NCI-H2081 (cell line): ENCODE measurements at places on chromosomes 1 and 21.

- DNase-seq = no peak
These were observed 222.6 kb downstream of the COL24A1 start for GRCh38 chr1:85933961-85934360.

GRCh38 chr1:2411801-2412394 is 466 bp downstream of the PEX10 start:
- DNase-seq = no peak

DNA sequence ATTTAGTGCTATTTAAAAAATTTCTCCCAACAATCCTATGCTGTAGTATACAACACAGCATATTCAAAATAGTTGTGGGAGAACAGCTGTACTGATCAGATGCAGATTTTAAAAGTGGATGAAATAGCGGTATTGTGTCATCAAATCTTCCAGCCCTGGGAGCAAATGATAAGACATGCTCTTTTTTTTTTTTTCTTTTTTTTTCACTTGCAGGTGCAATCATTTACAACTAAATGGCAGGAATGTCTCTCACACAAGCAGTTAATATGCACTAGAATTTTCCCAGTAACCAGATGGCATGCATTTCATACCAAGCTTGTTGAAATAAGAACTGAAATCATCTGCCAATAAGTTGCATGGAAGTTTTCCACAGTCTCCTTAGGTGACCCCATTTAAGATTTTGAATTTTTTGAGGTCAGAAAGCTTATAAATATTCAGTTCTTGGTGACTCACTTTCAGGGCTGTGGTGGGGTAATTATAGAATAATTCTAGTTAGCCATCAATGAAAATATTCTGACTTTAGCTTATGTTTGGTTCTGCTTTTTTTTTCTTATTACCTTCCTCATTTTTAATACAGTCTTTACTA is 623.9 kb upstream of the NR5A2 start:
- no peak for DNase-seq

DNA sequence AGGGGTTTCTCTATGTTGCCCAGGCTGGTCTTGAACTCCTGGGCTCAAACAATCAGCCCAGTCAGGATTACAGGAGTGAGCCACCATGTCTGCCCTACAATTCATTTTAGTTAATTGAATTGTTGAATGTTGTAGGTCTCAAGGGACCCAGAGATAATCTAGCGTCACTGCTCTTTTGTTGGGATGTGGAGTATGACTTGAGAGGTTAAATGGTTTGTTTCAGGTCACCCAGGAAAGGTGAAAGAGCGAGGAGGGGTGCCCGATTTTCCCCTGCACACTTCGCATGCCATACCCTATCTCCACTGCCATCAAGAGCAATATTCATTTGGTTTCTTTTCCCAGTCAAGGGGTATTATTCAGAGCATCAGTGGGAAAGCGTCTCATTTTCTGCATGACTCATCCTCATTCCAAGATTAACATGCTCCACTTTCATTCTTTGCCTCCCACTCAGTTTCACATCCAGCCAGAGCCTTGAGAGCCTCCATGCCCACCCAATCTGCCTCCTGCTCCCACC is 13.1 kb upstream of the SLC30A1 start:
- DNase-seq = no peak

GRCh38 chr1:111648806-111649205 is 29.2 kb downstream of the RAP1A start:
- no peak for DNase-seq

DNA sequence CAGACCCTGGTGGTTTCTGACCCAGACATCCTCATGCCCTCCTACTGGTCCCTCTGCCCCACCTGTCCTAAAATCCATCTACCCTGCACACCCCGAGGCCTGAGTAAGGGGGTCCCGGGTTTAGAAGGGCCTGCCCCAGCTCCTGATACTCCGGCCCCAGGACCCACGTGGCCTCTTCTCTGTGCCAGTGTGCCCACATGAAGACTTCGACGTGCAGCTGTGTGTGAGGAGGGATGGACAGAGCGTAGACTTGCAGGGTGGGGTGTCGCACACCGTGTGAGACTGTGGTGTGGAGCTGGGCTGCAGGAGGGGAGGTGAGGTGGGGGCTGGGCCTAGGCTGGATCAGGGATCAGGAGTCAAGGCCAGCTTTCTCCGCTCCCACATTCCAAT is 461.1 kb downstream of the PTPRU start:
- DNase-seq = no peak

- DNase-seq = no peak
These were observed 22.4 kb downstream of the SLAMF1 start for GRCh38 chr1:160624464-160624863.

GRCh38 chr1:243438815-243439214 is 183.0 kb downstream of the SDCCAG8 start:
- DNase-seq = no peak

- DNase-seq = no peak
These were observed 308.4 kb downstream of the RGS7 start for GRCh38 chr1:241048622-241049021.

DNA sequence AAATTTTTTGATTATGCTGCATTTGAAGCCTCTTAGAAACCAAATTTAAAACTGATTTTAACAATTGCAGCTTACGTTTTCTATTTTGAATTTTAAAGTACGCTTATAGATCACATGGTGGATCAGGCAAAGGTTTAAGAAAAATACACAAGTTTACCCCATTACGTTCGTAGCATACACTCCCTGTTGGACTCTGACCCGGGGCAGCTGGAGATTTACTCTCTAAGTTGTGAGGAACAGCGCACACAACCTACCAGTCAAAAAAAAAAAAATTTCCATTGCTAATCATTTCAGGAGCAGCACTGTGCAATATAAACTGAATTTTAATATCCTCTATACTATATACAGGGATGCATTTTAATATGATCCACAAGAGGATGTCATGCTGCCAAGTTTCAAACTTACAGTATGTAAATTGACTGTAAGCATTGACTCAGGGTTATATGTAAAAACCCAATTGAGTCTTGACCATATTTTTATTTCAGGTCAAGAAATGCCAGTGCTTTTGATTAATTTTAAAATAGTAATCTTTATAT is 20.4 kb downstream of the CSDE1 start:
- no peak for DNase-seq

- DNase-seq = no peak
These were observed 828 bp downstream of the PNRC2 start for GRCh38 chr1:23960291-23961020.

- DNase-seq = no peak
These were observed 493.8 kb upstream of the CHRM3 start for GRCh38 chr1:238892612-238893011.

- no peak for DNase-seq
These were observed 410.4 kb upstream of the BEND5 start for GRCh38 chr1:49187056-49187455.

DNA sequence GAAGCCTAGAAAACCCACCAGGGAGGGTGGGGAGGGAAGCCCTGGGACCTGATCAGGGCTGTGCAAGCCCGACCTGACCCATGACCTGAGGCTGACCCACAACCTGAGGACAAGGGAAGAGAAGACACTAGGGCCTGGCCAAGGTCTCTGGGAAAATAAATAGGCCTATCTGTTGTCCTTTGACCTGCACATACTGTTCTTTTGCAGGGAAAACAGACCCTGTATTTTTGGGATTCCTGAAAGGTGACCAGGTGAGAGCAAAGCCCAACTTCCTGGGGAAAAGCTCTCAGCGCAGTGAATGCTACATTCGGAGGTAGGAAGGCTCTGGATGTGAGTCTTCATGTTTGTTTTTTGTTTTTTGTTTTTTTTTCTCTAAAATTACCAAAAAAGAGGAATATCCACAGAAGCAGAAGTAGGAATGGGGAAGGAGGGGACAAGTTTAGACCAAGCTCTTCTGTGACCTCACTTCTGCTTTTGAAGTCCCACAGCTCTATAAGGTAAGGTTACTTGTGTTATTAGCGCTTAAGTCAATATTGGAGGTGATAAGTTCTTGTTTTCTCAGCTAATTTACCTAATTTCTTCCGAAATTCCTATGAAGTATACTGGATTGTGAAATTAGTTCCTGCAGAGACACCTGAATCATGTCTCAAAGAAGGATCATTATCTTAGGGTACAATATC is 26.2 kb upstream of the LYST start:
- no peak for DNase-seq

DNA sequence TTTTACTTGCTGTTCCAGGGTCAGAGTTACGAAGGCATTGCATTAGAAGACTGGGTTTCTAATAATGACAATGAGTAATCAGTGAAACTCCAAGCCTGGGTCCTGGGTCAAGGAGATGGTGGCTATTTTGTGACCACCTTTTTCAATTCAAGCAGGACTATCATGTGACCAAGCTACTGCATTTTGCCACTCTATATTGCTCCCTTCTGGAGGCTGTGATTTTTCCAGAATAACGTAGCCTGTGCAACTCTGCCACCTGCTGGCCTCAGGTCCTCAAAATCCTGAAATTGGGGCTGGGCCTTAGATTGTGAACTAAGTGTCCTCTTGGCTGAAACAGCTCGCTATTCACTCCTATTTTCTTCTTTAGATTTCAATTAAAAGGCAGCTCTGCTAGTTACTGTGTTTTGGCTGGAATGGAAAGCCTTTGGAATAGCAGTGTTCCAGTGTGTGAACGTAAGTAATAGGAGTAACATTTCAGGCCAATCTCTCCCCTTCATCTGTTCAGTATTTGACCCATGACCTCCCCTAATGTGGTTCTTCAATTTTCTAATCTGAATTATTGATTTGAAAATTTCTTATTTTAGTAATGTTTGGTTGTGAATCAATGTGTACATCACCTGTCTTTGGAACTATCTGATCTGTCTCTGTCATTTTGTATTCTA is 52.9 kb upstream of the CD46 start:
- DNase-seq = peak; percentile 60

GRCh38 chr1:224563666-224564065 is 52.5 kb upstream of the CNIH3 start:
- no peak for DNase-seq

DNA sequence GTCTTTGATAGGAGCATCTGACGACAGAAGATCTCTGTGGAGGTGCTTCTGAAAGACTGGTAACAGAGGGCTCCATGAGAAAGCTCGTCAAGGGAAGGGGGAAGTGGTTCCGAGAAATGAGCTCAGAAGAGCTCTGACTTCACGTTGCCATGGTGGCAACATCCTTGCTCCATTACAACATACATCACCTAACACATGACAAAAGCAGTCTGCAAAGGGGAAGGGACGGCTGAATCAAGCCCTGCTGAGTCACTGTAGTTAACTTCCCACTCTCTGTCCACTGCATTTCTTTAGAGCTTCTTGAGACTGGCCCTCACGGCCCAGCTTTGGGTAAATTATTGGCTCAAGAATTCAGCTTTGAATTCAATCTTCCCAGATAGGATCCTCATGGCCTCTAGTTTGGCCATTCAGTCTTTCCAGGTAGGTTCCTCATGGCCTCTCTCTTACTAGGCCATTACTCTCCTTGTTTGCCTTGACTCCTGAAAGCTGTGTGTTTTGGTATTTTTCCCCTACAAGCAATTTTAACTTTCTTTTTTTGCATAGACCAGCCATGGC is 88.0 kb upstream of the ZNF648 start:
- DNase-seq = no peak

DNA sequence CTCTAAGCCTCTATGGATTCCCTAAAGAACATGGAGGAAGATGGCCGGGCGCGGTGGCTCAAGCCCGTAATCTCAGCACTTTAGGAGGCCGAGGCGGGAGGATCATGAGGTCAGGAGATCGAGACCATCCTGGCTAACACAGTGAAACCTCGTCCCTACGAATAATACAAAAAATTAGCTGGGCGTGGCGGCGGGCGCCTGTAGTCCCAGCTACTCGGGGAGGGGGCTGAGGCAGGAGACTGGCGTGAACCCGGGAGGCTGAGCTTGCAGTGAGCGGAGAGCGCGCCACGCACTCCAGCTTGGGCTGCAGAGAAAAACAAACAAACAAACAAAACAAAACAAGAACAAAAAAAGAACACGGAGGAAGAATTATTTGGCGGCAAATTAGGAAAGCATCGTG is 5.8 kb upstream of the ZNF326 start:
- no peak for DNase-seq
